ENCODE measurements at places on chromosomes 7 and 10.

GRCh38 chr10:75238182-75239095 lies 2.7 kb upstream of the COMTD1 start:
- DNase-seq = no peak

- no peak for DNase-seq
Measured at GRCh38 chr7:30154111-30154587, 19.4 kb downstream of the MTURN start.

- no peak for DNase-seq
Measured at GRCh38 chr10:66466622-66467021, 459.2 kb upstream of the LRRTM3 start.

- DNase-seq = no peak
Measured at GRCh38 chr10:120505056-120505455, 48.0 kb downstream of the PLPP4 start.

DNA sequence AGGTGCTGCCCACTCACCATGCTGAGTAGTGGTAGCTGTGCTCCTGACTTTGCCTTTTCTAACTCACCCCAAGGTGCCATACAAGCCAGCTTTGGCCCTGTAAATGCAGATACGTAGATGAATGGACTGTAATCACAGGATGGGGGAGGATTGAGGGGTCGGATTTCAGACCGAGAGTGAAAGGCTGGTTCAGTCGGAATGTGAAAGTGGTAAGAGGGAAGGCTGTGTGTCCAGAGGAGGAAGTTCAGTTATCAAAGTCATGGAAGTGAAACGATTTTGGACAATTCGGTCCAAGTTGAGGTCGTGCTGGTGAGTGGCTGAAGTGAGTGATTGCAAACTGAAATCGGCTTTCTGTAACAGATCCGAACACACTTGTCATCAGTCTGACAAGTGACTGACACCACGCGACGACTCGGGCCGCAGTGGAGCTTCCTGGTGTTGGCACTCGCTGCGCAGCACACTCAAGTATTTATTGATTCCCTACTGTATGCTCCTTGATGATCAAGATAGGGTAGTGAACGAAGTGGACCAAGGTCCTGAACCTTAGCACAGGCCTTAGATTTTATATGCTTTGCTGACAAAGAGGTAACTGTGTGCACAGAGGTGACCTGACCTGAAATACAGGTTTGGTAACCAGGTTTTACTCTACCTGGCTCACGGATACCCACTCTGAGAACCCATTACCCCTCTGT lies 10.5 kb downstream of the ZNF282 start:
- peak; percentile 25 for DNase-seq

- no peak for DNase-seq
Measured at GRCh38 chr10:122308417-122309141, 37.5 kb downstream of the BTBD16 start.

DNA sequence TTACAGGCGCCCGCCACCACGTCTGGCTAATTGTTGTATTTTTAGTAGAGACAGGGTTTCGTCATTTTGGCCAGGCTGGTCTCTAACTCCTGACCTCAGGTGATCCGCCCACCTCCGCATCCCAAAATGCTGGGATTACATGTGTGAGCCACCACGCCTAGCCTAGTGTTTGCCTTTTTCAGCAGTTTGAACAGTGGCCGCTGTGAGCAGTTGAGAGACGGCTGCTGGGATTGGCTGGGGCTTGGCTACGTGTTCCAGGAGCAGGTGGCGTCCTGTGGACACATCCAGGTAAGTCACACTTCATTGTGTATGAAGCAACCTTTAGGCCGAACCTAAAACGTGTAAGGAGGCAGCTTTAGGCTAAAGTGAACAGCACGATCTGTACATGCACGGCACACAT lies 231.8 kb upstream of the PITRM1 start:
- DNase-seq = no peak

GRCh38 chr10:26790221-26790995 lies 70.3 kb downstream of the ABI1 start:
- DNase-seq = no peak

DNA sequence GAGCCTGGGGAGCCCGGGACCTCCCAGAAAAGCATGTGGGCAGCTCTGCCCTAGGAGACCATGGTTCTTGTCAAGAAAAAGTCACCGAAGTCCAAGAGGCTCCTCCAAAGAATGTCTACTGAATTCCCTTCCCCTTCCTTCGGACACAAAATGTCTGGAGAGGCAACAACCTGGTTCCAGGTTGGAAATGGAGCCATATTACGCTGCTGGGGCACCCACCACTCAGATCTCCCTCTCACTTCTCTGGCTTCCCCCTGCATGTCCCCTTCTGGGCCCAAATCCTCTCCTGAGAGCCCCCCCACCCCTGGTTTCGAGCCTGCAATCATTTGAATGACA lies 52.6 kb downstream of the RGS10 start:
- DNase-seq = no peak

- no peak for DNase-seq
Measured at GRCh38 chr7:104240401-104240800, 32.6 kb upstream of the ORC5 start.

DNA sequence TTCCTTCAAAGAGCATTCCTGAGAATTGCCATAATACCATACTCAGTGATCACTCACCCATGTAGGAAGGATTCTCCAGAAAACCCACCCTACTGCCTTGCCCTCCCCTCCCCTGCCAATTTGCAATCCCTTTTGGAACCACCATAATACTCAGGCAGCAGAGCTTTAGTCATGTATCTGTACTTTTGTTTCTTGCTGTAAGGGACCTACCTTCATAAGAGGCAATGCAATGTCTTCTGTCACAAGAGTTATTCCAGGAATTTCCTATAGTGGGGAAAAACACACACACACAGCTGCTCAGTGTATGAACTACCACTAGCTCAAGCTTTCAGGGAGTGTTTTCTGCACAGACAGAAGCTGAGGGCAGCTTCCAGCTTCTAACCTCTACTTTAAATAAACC lies 67.0 kb downstream of the GSAP start:
- DNase-seq = no peak

DNA sequence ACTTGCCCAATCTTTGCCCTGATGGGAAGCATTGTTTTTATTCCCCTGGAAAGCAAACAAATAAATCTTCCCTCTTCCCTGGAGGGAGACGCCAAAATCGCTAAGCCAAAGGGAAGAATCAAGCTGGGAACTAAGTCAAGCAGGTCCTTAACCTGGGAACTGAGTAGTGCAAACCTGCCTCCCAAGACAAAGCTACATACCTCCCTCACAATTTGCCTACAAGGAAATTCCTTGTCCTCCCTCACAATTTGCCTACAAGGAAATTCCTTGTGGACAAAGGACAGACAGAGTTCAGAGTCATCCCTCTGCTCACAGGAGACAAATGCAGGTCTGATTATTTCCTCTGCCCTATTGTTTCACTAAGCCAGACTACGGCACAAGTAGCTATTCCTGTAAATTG lies 50.5 kb downstream of the SPOCK2 start:
- DNase-seq = no peak

DNA sequence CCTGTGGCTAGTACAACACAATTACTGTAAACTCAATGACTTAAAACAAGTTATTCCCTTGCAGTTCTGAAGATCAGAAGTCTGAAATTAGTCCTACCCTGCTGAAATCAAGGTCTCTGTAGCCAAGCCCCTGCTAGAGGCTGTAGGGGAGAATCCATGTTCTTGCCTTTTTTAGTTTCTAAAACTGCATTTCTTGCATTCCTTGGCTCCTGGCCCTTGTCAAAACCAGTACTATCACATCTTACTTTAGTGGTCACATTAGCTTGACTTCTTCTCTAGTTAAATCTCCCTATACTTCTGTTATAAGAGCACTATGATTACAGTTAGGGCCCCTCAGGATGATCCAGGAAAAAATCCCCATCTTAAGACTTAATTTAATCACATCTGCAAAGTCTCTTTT lies 567.0 kb downstream of the GFRA1 start:
- no peak for DNase-seq

DNA sequence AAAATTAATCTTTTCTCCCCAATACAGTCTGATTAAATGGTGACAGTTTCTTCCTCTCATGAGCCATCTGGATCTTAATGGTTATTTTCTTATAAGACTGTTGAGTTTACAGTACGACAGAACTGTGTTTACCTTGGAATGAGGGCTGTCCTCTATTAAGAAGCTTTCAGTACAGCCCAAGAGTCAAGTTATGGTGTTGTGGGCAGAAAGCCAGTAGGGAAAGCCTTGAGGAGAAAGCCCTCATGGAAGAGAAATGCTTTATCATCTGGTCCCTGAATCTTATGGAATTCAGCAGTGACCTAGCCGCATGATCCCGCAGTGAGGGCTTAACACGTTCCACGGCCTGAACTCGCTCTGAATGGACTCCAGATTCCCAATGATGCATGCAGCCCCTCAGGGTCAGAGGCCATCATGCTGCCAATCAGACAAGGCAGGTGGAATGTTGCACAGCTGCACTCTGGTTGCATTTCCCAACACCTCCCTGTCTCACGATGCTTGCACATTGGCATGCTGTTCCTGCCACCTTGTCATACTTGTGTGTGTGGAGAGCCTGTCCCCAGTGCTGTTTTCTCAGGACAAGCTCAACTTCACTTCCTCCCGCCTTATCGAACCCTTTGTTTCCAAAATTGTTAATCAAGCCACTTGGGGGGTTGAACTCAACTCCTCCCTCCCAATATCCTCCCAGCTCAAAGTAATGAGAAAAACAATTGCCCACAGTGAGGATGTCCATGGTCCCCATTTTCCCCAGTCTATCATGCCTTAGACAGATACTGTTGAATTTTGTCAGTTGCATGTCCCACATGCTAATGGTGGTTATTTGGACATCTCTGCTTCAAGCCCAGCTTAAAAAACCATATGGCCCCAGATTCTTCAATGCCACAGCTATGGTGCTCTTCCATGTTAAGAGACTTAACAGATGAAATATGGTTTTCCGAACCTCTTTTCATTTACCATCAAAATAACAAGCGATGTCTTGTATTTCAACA lies 211.1 kb upstream of the TCF7L2 start:
- DNase-seq = peak; percentile 58

DNA sequence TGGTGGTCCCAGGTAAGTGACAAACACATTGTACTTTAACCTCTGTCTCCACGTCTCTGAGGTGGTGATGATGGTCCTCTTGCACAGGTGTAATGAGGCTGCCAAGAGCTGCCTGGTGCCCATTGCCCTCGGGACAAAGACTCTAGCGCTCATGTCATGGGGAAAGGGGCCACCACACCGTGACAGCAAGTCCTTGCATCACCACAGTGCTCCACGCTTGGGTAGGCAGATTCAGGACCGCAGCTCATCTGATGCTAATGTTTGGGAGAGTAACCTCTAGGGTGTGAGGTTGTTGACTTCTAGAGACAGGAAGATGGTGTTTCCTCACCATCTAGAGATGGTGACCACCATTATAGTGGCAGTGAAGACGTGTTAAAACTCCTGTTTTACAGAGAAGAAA lies 395.6 kb downstream of the ADRA2A start:
- no peak for DNase-seq

- DNase-seq = no peak
Measured at GRCh38 chr10:47147186-47147585, 152.8 kb upstream of the GDF10 start.

DNA sequence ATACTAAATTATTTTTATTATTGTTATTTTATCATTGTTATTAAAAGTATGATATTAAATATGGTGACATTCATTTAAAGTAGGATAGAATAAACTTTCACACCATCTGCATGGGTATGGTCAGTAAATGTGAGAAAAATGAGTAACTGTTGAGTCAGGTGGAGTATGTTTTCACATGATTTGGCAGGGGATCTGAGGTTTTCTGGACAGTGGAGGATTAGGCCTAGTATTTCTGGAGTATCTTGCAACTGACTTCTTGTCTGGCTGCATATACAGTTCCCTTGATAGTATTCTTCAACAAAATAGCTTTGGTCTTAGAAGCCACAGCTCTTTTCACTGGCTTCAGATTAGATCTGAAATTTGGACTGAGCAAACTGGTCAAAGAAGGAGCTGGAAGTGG lies 54.5 kb downstream of the GBF1 start:
- DNase-seq = no peak

GRCh38 chr7:130489140-130489983 lies 2.5 kb upstream of the MEST start:
- no peak for DNase-seq

GRCh38 chr7:673681-674453 lies 52.6 kb upstream of the DNAAF5 start:
- no peak for DNase-seq

DNA sequence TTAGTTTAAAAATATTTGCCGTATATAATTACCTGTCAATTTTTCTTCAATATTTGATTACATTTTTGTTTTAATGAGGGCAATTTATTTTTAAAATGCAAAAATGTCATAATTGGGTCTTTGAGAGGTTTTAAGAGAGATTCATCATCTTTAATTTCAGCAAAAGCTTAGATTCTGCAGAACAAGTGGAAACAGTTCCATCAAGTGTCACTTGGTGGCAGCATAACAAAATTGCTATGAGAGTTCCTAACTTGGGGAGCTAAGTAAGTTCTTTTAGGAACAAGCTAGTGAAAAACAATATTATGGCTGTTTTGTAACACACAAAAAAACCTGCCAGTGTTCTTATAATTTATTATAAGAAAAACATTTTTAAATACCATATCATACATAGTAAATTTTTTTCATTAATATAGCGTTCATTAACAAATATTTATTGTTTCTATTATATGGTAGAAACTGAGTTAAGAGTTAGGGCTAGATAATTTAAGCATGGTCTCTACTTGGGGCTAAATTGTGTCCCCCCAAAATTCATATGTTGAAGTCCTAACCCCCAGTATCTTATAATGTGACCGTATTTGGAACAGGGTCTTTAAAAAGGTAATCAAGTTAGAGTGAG lies 155.2 kb downstream of the MAGI2 start:
- no peak for DNase-seq

DNA sequence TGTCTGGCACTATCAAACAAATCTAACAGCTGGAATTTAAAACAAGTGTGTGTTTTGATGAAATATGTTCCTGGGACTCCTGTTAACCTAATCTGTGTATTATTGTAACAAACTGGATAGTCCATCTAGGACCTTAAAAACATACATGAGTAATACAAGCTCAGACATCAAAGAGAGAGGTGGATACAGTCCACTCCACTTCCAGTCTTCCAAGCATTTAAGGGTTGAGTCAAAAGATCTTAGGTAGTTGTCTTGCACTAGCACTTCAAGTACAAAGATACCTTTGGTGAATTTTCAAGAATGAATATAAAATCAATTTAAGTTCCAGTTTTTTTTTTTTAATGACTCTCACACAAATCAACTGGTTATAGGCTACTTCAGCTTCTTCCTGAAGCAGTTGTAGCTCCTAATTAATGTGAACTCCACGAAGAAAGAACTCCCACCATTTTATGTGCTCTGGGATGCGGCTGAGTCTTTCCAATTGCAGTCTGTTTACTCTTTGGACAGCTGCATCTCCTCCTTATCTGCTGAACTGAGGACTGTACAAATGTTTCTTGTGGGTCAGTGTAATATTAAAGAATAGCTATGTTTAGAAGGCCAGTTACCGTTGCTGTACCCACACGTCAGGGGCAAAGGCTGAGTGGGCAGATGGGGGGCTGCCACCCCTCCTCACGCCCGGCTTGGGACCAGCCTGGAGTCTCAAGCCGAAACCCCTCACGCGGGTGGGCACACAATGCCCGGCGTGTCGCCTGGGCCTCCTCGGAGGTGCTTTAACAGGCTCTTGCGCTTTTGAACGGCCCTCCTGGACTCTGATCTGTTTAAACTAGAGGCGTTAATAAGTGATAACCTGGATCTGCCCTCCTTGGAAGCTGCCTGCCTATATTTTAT lies 2.9 kb upstream of the IGF2BP3 start:
- no peak for DNase-seq

GRCh38 chr7:89247207-89247606 lies 451.7 kb upstream of the TEX47 start:
- DNase-seq = no peak
